ENCODE measurements at places on chromosomes 2 and 18.

- no peak for DNase-seq
Observed at GRCh38 chr2:47521666-47522285, 118.8 kb downstream of the MSH2 start.

- no peak for DNase-seq
Observed at GRCh38 chr2:48514348-48515003, 15.5 kb upstream of the STON1 start.

GRCh38 chr2:105261061-105261460, 19.5 kb downstream of the GPR45 start:
- no peak for DNase-seq

GRCh38 chr2:68591225-68591624, 52.2 kb upstream of the PROKR1 start:
- DNase-seq, result no peak

All from coronary artery (tissue), 2 donors.